Stimulated activated CD4-positive, alpha-beta T cell treated with anti-CD3 and anti-CD28 coated beads, Interleukin-1b, Interleukin-23, amount 100 ng/mL, for 1 hour (primary cell): ENCODE measurements at places on chromosomes 12 and 14.

DNA sequence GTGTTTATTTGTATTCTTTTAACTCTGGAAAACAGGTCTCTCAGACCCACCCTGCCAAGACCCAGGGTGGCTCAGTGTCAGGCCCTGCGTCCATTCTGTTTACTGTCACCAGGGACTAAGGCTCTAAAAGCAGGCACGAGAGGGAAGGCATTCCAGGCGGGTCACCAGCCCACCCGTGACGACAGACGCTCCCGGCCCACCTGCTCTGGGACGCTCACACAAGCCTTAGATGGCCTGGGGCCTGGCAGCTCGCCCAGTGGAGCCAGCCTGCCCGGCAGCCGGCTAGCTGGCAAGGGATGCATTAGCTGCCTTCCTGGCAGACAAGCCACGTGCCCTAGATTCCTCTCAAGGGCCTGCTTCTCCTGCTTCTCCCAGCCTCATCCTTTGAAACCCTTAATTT, 9.2 kb upstream of the NUAK1 start:
- DNase-seq, result no peak

DNA sequence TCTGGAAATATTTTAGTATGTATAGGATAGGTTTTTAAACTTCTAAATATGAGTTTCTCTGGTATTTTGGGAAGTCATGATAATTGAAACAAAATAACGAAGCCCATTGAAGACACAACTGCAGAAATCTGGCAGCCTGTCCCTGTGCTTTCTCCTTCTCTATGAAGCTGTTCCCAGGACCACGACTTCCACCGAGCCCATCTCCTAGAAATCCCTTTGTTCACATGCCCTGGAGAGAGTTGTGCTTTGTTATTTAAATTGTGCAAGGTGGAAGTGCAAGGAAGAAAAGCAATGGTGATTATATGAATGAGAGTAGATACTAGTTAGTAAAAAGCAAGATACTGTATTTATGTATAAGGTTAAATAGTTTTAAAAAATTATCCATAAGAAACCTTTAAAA, 32.2 kb downstream of the STK38L start:
- no peak for DNase-seq

DNA sequence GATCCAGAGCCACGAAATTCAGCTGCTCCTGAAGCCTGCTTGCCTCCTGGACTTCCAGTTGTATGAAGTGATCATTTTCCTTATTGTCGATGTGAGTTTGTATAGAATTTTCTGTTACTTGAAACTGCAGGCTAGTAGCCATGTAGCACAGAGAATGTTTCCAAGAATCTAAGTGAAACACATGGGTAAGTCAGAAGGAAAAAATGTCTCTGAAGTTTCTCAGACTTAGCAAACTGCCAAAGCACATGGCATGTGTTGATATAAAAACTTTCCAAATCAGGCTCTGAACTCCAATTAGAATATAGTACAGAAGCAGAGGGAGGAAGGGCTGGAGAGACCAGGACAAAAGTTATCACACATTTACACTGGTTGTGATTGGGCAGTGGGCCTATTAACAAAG, 9.8 kb upstream of the PCNX1 start:
- DNase-seq, result no peak

- DNase-seq, result no peak
These were observed 17.6 kb upstream of the RASSF8 start for GRCh38 chr12:25940886-25941285.

GRCh38 chr14:20587489-20588154, at the start of gene RNASE11:
Gene RNASE11 (minus strand): TSS chr14:20588001.
- DNase-seq, result no peak

DNA sequence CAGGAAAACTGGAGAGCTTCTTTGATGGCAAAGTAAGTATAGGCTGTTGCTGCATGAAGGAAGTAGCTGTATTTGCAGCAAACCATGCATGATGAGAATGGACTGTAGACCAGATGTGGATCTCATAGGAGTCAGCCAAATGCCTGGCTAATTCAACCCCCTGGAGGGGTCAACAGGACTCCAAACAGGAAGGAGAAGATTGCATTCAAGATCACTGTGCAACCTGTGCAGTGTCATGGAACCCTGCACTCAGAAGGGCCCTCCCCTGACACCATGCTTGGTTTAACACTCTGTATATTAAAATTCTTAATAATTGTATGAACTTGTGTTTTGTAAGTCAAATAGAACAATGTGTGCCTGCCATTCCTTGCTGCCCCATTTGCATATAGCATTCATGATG, 225.1 kb upstream of the FSCB start:
- DNase-seq, result no peak

GRCh38 chr12:68381476-68382219, 49.5 kb upstream of the MDM1 start:
- no peak for DNase-seq

GRCh38 chr12:97650242-97650641, 187.6 kb downstream of the RMST start:
- no peak for DNase-seq

GRCh38 chr12:132084621-132085290, 59.4 kb downstream of the DDX51 start:
- no peak for DNase-seq

DNA sequence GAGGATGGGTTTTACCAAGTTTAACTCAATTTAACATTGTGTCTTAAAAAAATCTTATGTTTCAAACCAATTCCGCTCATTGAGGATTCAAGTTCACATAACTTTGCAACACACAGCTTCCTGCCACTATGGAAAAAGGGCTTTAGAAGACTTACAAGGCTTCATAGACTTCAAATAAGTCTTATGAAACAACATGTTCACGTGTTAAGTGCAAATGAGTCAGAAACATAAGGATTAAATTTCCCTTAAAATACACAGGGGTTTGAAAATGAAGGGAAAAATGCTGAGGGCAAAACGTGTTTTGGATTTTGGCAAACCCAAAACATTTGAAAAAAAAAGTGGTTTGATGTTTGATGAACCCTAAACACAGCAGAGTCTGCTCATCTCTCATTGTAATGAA, 364.8 kb downstream of the BMP4 start:
- no peak for DNase-seq

DNA sequence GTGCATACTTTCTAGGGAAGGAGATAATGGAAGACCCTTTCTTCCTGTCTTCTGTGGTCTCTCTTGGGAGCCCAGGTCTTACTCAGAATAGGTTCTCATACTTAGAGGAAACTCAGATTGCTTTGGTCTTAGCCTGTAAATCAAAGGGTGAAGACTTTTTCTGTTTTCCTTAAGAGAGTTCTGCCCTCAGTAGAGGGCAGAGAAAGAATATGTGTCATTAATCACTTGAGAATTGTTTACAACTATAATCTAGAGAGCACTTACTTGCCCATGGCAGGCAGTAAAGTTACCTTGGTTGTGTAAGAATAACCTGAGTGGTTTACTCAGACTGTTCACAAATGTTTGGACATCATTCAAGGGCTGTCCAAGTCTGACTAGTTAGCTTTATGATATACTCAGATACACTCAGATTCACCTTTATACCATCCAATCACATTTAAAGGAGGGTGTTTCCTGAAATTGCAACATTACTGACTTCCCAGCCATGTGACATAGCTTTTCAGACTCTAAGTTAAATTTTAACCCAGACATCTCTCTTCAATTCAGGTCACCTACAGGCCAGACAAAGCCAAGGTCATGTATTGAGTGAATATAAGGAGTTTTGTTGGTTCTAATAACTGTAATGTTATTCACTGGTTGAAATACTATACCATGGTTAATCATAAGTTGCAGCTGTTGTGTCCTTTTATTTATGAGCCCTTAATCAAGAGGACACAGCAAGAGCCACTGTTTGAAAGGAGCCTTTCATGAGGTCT, 372.2 kb downstream of the RAD51B start:
- no peak for DNase-seq

GRCh38 chr12:120903412-120904196, 554 bp downstream of the SPPL3 start:
- DNase-seq, result no peak

GRCh38 chr12:103997286-103997900, 31.7 kb downstream of the TDG start:
- no peak for DNase-seq

- no peak for DNase-seq
These were observed 33.7 kb downstream of the MDM2 start for GRCh38 chr12:68841717-68842116.
